ENCODE measurements at places on chromosomes 2 and 18.

GRCh38 chr2:226429476-226429875 is 370.1 kb downstream of the IRS1 start:
- peak; percentile 78 for DNase-seq

GRCh38 chr2:43486603-43487002 is 109.2 kb downstream of the THADA start:
- DNase-seq = peak; percentile 12

- DNase-seq = no peak
Measured at GRCh38 chr18:565562-566061, 14.6 kb upstream of the CETN1 start.

GRCh38 chr2:224851811-224852210 is 135.6 kb upstream of the CCDC195 start:
- DNase-seq = no peak

- no peak for DNase-seq
Measured at GRCh38 chr2:63192889-63193774, 142.5 kb downstream of the OTX1 start.

DNA sequence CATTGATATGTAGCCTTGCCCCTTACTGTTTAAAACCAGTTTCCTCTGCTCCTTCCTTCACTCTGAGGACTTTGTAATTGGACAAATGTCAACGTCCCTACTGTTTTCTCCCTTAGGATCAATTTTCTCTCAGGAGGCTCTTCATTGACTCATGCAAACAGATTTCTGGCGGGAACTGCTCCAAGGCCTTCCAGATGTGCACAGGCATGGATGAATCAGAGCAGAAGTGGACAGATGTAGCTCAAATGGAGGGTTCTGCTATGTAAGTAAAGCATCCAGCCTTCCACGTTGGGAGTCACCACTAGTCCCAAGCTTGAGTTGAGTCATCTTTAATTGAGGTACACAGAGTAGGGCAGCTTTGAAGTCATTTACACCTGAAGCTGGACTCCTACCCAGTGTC is 34.1 kb upstream of the ZDBF2 start:
- no peak for DNase-seq

DNA sequence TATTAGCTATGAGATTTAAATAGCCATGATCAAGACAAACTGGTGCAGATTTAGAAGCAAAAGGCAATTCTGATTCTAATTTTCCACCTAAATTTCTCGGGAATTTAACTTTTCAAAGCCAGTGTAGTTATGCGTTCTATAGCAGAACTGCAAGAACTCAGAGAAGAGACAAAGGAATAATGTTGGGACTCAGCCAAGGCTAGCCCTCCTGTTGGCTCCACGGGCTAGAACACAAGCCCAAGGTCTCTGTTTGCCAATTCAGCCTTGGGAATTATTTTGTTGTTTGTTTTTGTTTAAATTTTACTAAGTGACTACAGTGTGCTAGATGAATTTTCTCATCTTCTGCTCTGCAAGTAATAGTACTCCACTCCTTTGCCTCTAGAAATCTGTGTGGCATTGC is 121.2 kb downstream of the CACNB4 start:
- no peak for DNase-seq

DNA sequence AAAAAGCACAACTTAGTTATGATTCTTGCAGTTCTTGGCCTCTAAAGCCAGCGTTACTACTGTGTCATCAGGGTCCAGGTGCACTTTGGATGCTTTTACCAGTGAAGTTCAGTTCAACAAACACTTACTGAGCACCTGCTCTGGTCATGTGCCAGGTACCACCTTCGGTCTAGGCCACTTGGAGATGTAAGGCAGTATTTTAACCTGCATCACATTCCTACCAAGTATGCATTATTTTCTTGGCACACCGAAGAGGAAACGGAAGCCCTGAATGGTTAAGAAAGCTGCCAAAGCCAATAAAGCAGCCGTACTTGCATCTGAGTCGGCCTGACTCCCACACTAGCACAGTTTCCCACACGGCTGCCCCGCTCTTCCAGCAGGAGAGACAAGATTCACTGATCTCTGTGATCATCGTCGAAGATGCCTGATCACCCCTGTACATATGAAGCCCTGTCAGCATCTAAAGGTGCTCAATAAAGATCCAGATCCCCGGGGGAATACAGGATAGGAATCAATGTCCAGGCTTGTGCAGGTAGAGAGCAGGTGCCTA is 427.1 kb downstream of the EIPR1 start:
- no peak for DNase-seq

GRCh38 chr2:43455731-43456642 is 139.9 kb downstream of the THADA start:
- DNase-seq = peak; percentile 77

DNA sequence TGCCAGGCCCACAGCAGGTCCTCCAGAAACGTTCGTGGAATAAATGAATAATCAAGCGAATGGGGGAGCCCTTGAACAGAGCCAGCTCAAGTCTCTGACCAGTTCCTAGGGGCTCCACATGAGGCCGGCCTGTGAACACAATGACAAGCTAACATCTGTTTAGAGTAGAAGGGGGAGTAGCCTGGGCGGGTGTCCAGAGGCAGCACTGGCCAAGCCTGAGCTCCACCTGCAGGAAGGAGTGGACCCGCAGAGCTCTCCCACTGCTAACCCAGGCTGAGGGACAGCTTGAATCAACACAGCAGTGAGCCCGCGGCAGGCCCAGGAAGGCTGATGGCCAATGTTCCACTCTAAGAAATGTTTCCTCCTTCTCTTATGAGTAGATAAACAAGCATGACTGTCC is 234.8 kb upstream of the RAB6C start:
- no peak for DNase-seq

DNA sequence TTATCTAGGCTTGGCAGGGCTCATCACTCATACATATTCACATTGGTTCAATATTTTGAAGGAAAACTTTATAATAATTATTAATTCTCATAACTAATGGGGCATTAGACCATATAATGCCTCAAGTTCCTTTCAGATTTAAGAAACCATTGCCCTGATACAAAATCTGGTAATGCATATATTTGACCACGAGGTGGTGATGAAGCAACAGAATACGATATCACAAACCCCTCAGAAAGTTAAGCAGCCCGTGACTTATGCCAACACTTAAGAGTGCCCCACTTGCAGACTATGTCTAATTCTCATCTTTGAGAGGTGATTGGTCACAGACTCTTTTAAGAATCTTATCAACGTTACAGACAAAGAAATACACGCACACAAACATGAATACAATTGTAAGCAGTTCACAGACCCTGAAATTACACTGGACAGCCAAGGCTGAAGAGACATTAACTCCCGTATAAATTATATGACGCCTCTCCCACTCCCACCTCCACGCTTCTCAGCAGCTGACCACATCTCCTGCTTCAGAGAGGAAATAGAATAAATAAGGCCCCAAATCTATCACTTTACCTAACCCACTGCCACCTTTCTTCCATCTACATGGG is 20.7 kb upstream of the DNAH6 start:
- DNase-seq = peak; percentile 69
